Fibroblast of the aortic adventitia (primary cell): ENCODE measurements at places on chromosomes 13 and 19. TPM values are rescaled to one million over a fixed set of nuclear protein-coding genes. Genes with fewer than 3 reads are reported as not detected.

BTBD2 gene
- 15.5 and 59.3 TPM in 2 replicates for total RNA-seq

ZFP14 gene
- total RNA-seq, result 3.2 and 6.6 TPM in 2 replicates

KLK14 gene
- total RNA-seq, result not detected in 2 replicates

ZNF560 gene
- 0.09 and 0.16 TPM in 2 replicates for total RNA-seq

ATP8A2 gene
- total RNA-seq, result under 0.01 TPM in 1 of 2 replicates, not detected in the other
